ENCODE measurements at places on chromosomes 13 and 19.
A peak's percentile ranks its signal among the peaks of the same experiment; 100 is the strongest.

- DNase-seq: no peak
Observed at GRCh38 chr19:13918726-13919411, 12.9 kb downstream of the CC2D1A start.

DNA sequence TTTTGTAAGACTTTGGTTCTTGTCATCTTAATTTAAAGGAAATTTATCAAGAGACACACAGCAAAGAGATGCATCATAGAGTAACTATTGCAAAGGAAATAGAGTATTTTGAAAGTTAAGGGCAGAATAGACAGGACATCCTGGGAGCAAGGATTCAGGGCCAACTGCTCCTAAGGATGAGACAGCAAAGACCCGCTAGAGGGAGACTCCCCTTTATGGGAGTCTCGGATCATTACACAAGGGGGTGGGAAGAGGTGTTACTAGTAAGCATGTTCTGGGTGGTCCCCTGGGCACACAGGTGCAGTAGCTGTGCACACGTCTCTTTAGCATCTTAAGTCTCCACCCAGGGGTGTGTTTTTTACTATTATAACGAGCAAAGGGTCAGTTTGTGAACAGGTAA, 9.6 kb downstream of the ZSCAN5C start:
- DNase-seq: no peak

GRCh38 chr13:26656919-26657318, 99.4 kb downstream of the WASF3 start:
- DNase-seq: no peak

DNA sequence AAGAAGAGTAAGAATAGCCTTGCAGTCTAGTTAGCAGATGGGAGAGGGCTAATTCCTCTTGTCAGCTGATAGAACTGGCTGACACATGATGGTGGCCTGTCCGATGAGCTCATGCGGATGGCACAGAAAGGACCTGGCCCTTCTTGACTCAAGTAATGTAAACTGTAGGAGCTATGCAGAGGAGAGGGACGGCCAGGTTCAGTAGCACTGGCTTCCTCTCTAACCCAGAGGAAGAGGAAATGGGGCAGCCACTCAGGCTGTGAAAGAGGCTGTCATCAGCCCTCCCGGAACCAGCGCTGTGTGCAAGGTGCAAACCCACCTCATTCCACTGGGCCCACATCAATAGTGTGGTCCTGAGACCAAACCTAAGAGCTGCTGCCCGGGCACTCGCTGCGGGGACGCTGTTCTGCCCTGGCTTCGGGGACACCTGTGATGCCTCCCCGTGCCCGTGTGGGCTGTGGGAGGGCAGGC, 30.8 kb upstream of the USE1 start:
- DNase-seq: peak; percentile 33

DNA sequence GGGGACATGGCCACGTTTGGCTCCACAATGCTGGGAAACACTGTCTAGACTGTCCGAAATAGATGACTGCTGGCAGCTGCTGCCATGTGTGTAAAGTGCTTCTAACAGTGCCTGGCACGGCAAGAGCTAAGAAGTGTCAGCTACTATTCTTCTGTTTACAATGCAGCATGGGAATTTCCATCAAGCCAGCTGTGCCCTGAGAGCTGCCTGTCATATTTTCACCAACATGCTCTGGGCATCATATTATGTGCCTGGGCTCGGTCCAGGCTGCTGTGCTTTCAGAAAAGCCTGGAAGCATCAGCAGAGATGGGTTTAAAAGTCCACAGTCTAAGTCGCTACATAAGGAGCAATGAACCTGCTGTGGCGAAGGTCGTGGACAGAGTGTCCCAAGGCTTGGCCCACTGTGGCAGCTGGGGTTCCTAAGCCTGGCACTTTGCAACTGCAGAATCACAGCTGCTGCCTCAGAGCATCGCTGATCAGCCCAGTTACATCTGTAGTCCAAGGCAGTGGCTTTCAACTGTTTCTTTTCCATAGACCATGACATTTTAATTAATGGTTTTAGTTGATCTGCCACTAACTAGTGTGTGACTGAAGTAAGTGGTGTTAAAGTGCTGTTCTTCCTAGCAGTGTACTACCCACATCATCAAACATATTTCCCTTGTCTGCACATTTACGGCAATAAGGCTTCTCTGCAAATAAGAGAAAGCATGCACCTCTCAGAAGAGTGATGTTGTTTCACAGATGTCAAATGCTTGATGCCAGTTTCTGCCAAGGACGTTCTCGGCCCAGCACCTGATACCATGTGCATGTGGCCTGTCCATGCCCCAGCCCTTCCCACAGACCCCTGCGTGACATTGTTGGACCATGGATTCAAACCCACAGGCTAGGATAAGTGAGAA, 95.7 kb upstream of the C1QTNF9B start:
- no peak for DNase-seq

DNA sequence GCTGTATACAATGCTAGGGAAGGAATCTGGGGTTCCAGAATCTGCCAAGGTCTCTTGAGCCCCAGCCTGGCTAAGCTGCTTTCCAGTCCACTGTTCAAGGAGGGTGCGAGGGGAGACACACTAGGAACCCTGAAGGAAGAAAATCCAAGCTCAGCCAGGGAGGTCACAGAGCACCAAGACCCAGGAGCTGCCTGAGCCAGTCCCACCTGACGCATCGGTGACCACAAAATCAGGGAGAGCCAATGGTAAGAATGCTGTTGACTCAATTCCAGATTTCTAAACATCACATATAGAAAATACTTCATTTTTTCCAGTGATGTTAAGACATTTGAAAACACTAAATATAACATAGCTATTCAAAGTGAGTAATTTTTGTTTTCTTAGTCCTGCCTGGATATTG, 50.1 kb downstream of the CEP89 start:
- DNase-seq: peak; percentile 45

DNA sequence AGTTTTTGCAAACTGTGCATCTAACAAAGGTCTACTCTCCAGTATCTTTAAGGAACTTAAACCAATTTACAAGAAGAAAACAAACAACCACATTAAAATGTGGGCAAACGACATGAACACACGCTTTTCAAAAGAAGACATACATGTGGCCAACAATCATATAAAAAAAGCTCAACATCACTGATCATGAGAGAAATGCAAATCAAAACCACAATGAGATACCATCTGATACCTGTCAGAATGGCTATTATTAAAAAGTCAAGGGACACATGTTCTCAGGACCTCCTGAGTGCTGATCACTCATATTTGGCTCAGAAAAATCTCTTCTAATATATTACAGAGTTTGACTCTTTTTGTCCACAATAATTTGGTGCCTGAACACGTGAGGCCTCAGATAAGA, 14.2 kb upstream of the LILRB1 start:
- no peak for DNase-seq
